ENCODE measurements at places on chromosomes 6 and 20. TPM values are rescaled to one million over a fixed set of nuclear protein-coding genes. Genes with fewer than 3 reads are reported as not detected.
A peak's percentile ranks its signal among the peaks of the same experiment; 100 is the strongest.

The HAO1 gene
- not detected for polyA plus RNA-seq

The BTN1A1 gene
- 0.19 TPM for polyA plus RNA-seq

The HTR1B gene
- polyA plus RNA-seq, result not detected

The TTK gene
- 0.72 TPM for polyA plus RNA-seq

The NRSN1 gene
- not detected for polyA plus RNA-seq

The PTCRA gene
- not detected for polyA plus RNA-seq

The PROCR gene
- polyA plus RNA-seq, result not detected

The WFDC12 gene
- polyA plus RNA-seq, result not detected

The CTAGE9 gene
- polyA plus RNA-seq, result not detected

The MRAP2 gene
- 0.12 TPM for polyA plus RNA-seq

The ZFP57 gene
- polyA plus RNA-seq, result 3.1 TPM

The FGD2 gene
- 63.1 TPM for polyA plus RNA-seq

The TXLNB gene
- polyA plus RNA-seq, result 0.35 TPM

DNA sequence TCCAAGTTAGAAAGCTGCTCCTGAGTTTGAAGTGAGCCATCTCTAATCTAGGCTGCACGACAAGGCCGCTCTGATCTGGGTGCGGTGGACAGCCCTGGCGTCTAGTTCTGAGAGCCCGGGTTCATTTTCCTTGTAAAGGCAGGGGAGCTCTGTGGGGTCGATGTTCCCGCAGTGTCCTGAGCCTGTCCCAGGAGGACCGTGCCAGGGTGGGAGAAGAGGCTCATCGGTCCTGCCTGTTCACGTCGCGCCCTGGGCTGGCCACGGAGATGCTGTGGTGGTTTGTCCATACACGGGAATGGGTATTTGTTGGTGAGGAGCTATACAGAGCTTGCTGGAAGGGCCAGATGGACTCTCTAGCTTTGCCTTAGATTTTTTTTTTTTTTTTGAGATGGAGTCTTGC is 27.0 kb downstream of the PSMG4 start:
- H3K4me1 ChIP-seq, result peaks cover 13% of the 10 kb centered on the region
- no peaks in the 10 kb centered on the region for H3K36me3 ChIP-seq
- H3K27me3 ChIP-seq, result no peaks in the 10 kb centered on the region
- no peak overlapping the region for H3K27ac ChIP-seq

GRCh38 chr6:117557951-117558350 is 44.4 kb downstream of the GOPC start:
- no peak overlapping the region for H3K27ac ChIP-seq
- no peaks in the 10 kb centered on the region for H3K4me1 ChIP-seq
- no peak overlapping the region for H3K4me3 ChIP-seq
- H3K27me3 ChIP-seq, result no peaks in the 10 kb centered on the region

- H3K27ac ChIP-seq, result no peak overlapping the region
- no peak for DNase-seq
- peaks cover 38% of the 10 kb centered on the region for H3K36me3 ChIP-seq
- no peaks in the 10 kb centered on the region for H3K27me3 ChIP-seq
- no peak overlapping the region for H3K4me3 ChIP-seq
Observed at GRCh38 chr6:89655122-89655521, 16.6 kb upstream of the LYRM2 start.

GRCh38 chr20:32348207-32348606 is 9.9 kb upstream of the ASXL1 start:
- no peak overlapping the region for H3K27ac ChIP-seq
- no peak overlapping the region for H3K4me3 ChIP-seq
- peaks cover 16% of the 10 kb centered on the region for H3K4me1 ChIP-seq
- H3K27me3 ChIP-seq, result no peaks in the 10 kb centered on the region
- no peak for DNase-seq
- H3K36me3 ChIP-seq, result peaks cover 7% of the 10 kb centered on the region

- H3K36me3 ChIP-seq, result peaks cover 27% of the 10 kb centered on the region
- H3K4me1 ChIP-seq, result peaks cover 18% of the 10 kb centered on the region
- no peak for DNase-seq
- H3K27ac ChIP-seq, result no peak overlapping the region
Observed at GRCh38 chr6:145731447-145731846, 3.9 kb downstream of the EPM2A start.

- DNase-seq, result peak; percentile 28
- peak overlapping the region; percentile 62 for H3K27ac ChIP-seq
- peaks cover 37% of the 10 kb centered on the region for H3K4me1 ChIP-seq
Observed at GRCh38 chr6:119347466-119348095, 2.0 kb downstream of the MAN1A1 start.

- no peaks in the 10 kb centered on the region for H3K36me3 ChIP-seq
- no peak for DNase-seq
- no peak overlapping the region for H3K4me3 ChIP-seq
- H3K27me3 ChIP-seq, result no peaks in the 10 kb centered on the region
- no peaks in the 10 kb centered on the region for H3K4me1 ChIP-seq
- no peak overlapping the region for H3K27ac ChIP-seq
Observed at GRCh38 chr6:55993418-55993817, 118.0 kb upstream of the BMP5 start.

DNA sequence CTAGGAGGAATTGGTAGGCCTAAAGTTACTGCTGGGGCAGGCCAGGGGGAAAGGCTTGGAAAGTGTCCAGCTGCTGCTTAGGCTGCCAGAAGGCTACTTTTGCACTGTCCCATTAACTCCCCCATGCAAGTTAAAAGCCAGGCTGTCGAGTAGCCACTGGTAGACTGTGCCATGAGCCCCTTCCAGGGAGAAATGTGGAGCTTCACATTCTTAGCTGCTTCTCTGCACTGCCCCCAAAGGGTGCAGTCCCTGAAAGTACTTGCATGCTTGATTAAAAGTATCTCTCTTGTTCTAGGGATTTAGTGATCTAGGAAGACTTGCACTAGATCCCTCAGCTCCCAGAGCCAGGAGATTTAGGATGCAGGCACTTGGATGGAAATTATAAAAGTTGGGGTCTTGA is 57.3 kb downstream of the CDC5L start:
- no peaks in the 10 kb centered on the region for H3K27me3 ChIP-seq
- no peak overlapping the region for H3K4me3 ChIP-seq
- H3K4me1 ChIP-seq, result peaks cover 11% of the 10 kb centered on the region

- DNase-seq, result no peak
- H3K36me3 ChIP-seq, result no peaks in the 10 kb centered on the region
- peaks cover 12% of the 10 kb centered on the region for H3K4me1 ChIP-seq
- no peak overlapping the region for H3K4me3 ChIP-seq
- H3K27me3 ChIP-seq, result no peaks in the 10 kb centered on the region
Observed at GRCh38 chr6:134340179-134340975, 22.5 kb upstream of the SGK1 start.

DNA sequence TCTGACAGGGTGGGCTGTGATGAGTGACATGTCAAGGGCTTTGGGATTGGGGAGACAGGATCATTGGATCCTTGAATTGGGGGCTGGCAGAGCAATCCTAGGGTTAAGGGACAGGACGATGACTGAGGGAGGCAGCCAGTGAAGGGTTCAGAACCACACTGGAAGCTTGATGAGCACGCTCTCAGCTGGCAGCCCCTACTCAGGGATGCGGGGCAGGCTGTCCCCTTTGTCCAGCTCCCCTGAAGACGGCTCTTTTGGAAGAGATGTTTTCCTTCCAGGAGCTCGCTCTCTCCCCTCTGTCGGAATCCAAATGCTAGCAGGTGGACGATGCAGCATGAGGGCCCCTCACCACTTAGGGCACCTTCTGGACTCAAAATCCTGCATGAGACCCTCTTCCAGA is 8.4 kb downstream of the TGM3 start:
- H3K4me1 ChIP-seq, result peaks cover 5% of the 10 kb centered on the region
- H3K4me3 ChIP-seq, result no peak overlapping the region
- no peak for DNase-seq
- H3K27me3 ChIP-seq, result peaks cover 10% of the 10 kb centered on the region
- H3K27ac ChIP-seq, result peak overlapping the region; percentile 41
- H3K36me3 ChIP-seq, result no peaks in the 10 kb centered on the region

DNA sequence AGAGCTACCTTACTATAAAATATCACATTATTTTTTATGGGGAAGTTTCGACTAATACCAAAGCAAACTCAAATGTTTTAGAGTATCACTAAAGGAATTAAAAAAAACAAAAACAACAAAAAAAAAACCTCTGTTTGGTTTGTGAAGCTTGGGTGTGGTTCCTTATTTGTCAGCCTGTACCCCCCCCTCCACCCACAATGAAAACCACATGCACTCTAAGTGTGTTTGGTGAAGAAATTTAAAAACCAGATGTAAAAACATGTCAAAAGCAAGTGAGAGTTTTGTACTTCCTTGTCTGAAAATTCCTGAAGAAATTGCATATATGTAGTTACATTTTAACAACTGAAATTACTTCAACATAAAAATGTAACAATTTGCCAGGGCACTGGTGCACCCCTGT is 3.1 kb downstream of the STK38 start:
- peaks cover 5% of the 10 kb centered on the region for H3K36me3 ChIP-seq
- H3K27ac ChIP-seq, result peak overlapping the region; percentile 90
- peak; percentile 52 for DNase-seq
- H3K4me1 ChIP-seq, result peaks cover 37% of the 10 kb centered on the region
- peak overlapping the region; percentile 69 for H3K4me3 ChIP-seq

DNA sequence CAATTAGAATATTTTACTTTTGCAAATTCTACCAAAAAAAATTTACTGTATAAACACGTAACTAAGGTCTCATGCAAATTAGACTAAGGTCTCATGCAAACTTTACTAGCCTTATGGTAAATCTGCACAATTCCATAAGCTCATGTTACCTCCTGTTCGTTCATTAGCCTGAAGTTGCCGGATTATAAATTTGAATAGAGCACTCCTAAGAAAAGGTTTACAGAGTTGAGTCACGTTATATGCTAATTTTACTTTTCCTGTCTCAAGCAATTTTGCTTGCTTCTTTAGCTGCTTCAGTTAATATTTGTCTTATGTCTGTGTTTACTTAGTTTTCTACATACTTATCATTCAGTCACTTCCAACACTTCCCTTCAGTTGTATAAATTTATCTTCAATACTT is 1434.0 kb upstream of the EYS start:
- no peak overlapping the region for H3K27ac ChIP-seq
- no peak for DNase-seq
- H3K27me3 ChIP-seq, result no peaks in the 10 kb centered on the region
- H3K4me1 ChIP-seq, result no peaks in the 10 kb centered on the region
- H3K4me3 ChIP-seq, result no peak overlapping the region
- no peaks in the 10 kb centered on the region for H3K36me3 ChIP-seq

GRCh38 chr20:46774943-46775560 is 65.6 kb downstream of the SLC2A10 start:
- H3K4me3 ChIP-seq, result no peak overlapping the region
- peaks cover 8% of the 10 kb centered on the region for H3K36me3 ChIP-seq
- H3K4me1 ChIP-seq, result no peaks in the 10 kb centered on the region
- H3K27me3 ChIP-seq, result peaks cover 38% of the 10 kb centered on the region
- DNase-seq, result no peak

GRCh38 chr20:8292793-8293192 is 160.7 kb downstream of the PLCB1 start:
- no peak for DNase-seq
- no peaks in the 10 kb centered on the region for H3K36me3 ChIP-seq
- no peaks in the 10 kb centered on the region for H3K4me1 ChIP-seq
- H3K27me3 ChIP-seq, result no peaks in the 10 kb centered on the region
- no peak overlapping the region for H3K4me3 ChIP-seq

- peaks cover 31% of the 10 kb centered on the region for H3K4me1 ChIP-seq
- H3K4me3 ChIP-seq, result no peak overlapping the region
- no peaks in the 10 kb centered on the region for H3K36me3 ChIP-seq
Observed at GRCh38 chr6:36719126-36719525, 21.5 kb downstream of the RAB44 start.

- no peaks in the 10 kb centered on the region for H3K36me3 ChIP-seq
- no peaks in the 10 kb centered on the region for H3K27me3 ChIP-seq
- peaks cover 100% of the 10 kb centered on the region for H3K4me1 ChIP-seq
- no peak for DNase-seq
Observed at GRCh38 chr20:57698116-57698866, 11.5 kb downstream of the PMEPA1 start.
